Muscle of arm (tissue), 14 donors: ENCODE measurements at places on chromosomes 2 and 18. TPM values are rescaled to one million over a fixed set of nuclear protein-coding genes. Genes with fewer than 3 reads are reported as not detected.

DNA sequence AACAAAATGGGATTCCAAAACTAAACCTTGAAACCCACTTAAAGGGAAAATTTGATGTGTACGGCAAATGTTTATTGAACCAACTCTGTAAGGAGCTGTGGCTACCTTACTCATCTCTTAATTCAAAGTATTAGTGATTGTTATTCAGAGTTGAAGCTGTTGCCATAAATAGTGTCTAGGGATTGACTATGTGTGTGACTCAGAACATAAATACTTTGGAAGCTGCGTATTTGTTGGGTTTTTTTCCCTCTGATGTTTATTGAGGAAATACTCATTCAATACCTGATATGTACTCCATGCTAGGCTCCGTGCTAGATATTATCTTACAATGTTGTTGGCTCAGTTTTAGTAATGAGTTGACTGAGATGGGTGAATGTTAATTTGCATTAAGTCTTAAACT, 90.4 kb downstream of the PTRHD1 start:
- no peak for DNase-seq

GRCh38 chr2:48799601-48800000, 44.1 kb upstream of the LHCGR start:
- no peak for DNase-seq

- no peak for DNase-seq
These were observed 48.5 kb downstream of the DSEL start for GRCh38 chr18:67468038-67468437.

- DNase-seq = no peak
These were observed 25.7 kb downstream of the SGPP2 start for GRCh38 chr2:222450021-222450420.

DNA sequence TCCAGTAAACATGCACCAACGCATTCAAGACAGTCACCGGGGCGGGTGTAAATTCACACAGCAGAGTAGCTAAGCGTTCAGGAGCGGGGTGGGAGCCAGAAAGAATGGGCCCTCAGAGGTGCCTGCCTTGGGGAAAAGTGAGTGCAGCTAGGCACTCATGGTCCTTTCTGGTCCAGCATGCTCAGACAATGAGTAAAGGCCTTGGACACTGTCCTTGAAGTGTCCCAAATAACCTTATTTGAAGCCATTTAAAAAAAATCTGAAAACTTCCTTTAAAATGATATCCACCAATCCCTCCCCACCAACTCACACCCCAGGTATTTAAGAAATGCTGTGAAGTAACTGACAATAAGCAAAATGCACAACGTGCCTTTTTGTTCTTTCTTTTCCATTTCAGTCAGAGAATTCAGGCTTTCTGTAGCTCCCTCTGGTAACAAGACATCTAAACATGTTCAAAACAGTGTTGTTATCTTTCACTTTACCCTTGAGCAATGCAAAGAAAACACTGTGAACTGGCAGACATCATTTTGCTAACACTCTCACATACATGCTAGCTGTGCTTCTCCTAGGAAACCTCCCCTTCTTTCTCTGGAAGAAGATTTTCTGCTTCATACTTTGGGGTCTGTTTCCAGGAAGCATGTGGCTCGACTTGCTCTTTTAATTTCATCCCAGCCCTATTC, 445.1 kb upstream of the SPRED2 start:
- DNase-seq = no peak

DNA sequence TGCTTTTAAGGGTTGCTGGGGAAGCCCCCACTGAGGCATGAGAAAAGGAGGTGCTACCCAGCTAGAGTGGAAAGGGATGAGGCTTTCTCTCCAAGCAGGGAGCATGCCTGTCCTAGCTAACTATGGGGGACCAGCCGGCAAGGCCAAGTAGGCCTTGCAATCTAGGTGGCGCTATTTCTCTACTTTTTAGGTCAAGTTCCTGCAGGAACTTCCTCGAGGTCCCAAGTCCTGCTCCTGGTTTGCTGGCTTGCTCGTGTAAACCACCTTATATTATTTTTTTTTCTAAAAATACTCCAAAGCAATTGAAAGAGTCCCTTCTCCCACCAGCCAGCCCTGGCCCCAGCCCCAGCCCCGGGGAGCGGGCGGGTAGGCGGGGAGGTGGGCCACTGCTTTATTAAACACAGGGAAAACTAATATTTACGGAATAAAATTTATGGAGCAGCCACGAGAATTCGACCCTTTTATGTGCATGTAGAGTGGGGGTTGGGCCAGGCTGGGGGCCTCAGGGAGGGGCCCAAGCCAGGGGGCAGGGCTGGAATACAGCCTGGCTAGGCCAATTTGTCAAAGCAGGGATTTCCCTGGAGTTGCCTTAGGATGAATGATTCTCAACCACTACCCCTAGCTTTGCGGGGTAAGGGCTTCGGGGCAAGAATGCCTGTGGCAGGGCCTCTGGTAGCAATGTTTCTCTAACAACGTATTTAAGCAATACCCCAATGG, 12.8 kb upstream of the IHH start:
- DNase-seq = peak; percentile 26

DNA sequence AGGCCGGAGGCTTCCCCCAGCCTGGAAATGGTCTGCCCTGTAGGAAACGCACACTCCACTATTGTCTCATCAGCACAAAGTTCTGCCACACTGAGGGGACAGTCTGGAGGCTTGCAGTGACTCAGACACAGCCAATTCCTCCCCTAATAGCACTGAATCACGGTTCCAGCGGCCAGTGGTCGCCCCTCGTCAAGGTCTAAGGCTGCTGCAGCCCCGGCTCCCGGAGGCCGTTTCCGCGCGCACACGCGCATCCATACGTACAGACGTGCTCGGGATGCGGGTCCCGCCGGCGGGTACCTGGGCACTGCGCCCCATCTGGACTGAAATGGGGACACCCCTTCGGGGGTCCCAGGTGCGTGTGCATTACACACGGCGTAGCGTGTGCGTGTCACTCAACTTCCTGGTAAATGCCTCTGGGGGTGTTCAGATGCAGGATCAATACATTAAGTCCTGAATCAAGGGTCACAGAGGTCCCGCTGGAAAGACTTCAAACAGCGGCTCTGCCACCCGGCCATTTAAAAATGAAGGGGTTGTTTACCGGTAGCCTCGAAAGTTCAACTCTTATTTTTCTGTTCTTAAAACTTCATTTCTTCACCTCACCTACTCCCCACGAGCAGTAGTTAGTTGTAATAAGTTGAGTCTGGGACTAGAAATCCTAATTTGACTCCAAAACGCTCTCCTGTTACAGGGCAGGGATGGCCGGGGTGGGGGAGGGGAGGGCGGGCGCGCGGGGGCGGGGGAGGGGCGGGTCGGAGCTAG, 572 bp upstream of the ZNF516 start:
- peak; percentile 63 for DNase-seq

DNA sequence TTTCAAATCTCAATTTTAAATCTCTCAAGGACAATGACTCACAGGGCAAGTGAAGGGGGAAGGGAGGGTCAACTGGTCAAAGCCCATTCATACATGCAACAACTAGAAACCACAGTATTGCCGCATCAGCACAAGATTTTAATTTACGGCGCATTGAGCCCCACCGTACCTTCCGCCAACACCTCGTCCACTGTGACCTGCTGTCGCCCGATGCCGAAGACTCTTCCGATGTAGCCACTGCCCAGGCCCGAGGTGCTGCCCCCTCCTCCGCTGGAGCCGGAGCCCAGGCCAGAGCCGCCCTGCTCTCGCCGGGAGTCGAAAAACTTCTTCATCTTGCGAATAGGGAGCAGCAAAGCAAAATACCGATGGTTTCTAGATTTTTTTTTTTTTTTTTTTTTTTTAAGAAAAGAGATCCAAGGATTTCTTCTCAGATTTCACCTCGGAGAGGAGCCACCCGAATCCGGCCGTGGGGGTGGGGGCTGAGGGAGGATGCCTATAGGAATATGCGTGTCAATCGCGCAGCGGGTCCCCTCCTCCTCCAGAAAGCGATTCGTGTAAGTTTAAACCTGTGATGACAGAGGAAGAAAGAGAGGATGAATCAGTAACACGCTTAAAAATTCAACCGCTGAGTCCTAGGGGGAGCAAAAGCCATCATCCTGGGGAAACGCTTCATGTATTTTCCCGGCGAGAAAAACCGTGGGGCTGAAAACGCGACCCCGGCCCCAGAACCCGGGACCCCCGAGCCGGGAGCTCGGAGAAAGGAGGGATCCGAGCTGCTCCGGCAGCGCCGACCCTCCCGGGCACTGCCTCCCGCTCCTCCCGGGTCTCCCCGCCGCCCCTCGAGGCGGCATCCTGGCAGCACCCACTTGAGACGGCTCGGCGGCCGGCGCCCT, 584 bp downstream of the AAK1 start:
- peak; percentile 80 for DNase-seq

- no peak for DNase-seq
These were observed 19.8 kb downstream of the STAT1 start for GRCh38 chr2:190994148-190994547.

- no peak for DNase-seq
These were observed 52.7 kb downstream of the NAB1 start for GRCh38 chr2:190701586-190701985.

GRCh38 chr2:151083856-151084795, 177.5 kb downstream of the RBM43 start:
- peak; percentile 35 for DNase-seq

GRCh38 chr2:108240966-108241365, 1.2 kb downstream of the SULT1C3 start:
- DNase-seq = no peak

DNA sequence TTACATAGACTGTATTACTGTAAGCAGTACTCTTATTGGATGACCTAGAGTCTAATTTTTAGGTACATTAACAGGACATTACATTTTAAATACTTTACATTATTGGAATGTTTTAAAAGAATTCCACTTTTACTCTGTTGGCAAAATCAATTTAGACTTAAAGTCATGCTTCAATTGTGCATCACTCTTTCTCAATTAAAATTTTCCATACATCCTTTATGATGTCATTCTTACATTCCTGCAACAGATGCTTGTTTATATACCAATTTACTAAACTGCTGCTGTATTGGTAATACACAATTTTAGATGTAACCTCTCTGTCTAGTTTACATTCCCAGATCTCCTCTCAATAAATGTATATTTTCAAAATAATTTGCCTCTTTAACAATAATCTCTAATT, 440.1 kb downstream of the ZEB2 start:
- no peak for DNase-seq

DNA sequence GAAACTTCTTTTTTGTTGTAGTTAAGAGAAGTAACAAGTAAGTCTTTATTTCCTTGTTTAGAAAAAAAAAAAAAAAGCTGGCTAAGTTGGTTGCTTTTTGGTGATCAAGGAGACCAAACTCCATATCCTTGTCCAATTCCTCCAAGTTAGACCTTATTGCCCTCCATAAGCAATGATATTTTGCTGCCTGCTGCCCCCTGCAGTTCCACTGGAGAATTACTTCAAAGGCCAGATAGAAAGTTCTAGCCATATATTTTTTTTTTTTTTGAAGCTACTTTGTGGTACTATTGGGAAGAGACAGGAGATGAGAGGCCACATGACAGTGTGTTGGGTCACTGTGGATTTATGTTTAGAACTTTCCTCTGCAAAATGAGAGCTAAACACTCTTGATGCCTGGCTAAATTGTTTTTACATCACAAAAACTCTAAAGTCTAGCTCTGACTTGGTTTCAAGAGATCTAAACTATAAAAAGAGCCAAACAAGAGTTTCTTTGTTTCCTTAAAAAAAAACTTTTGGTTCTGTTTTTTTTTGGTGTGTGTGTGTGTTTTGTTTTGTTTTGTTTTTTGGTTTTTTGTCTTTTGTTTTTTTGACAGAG, 80.7 kb upstream of the RASGRP3 start:
- DNase-seq = no peak

- no peak for DNase-seq
These were observed 120.8 kb downstream of the PID1 start for GRCh38 chr2:229150317-229150716.

GRCh38 chr18:49201464-49201863, 250.7 kb upstream of the SMAD7 start:
- no peak for DNase-seq

- no peak for DNase-seq
These were observed 124.8 kb upstream of the NYAP2 start for GRCh38 chr2:225274751-225275150.

DNA sequence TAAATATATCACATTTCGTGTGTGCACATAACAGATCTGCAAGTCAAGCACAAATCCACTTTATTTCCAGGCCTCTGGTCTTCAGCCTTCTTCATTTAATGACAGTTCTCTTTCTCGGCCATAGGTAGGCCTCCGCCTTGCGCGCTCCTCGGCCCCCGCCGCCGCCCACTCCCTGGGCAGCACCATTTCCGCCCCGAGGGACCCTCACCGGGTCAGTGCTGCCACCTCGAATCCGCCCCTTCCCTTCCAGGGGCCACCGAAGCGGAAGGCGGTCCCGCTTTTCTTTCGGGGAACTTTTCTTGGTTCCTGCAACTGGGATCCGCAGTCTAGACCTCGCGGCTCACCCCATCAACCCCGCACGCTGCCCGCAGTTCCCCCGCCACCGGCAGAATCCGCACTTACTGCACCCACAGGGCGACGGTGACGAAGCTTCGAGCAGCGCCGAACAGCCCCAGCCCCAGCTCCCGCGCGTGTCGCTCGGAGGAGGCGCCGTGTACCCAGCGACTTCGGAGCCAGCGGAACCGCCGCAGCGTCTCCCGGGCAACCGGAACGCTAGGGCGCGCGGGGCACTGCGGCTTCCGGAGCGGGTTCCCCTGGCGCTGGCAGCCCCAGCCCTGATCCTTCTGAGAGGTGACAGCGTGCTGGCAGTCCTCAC, at the start of gene CDKL4:
CDKL4 (minus strand) TSS at position 502 of the 655 bp plus-strand sequence.
- no peak for DNase-seq

GRCh38 chr2:120954939-120955338, 219.3 kb downstream of the GLI2 start:
- no peak for DNase-seq

DNA sequence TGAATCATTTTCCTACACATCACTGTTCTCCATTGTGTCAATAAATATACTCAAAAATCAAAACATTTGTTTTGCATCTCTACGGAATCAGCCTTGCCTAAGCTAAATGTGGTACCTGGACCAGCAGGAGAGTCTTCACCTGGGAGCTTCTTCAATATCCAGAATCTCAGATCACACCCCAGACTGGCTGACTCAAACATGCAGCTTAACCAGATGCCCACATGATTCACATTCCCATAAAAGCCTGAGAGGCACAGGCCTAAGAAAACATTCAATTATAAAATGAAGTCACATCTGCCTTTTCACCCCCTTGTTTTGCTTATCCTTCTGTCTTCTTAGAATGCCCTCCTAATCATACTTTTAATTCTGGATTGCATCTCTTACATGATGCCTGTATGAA, 1045.5 kb upstream of the NXPH2 start:
- DNase-seq = no peak

- DNase-seq = no peak
These were observed 274.0 kb upstream of the SPRED2 start for GRCh38 chr2:65706411-65706810.

SLC5A7 gene
- 0.05 TPM for polyA plus RNA-seq

KLHL14 gene
- polyA plus RNA-seq = 0.21 TPM

SCG2 gene
- polyA plus RNA-seq = 8.1 TPM

KCNG3 gene
- 0.06 TPM for polyA plus RNA-seq

SCN9A gene
- 5.1 TPM for polyA plus RNA-seq

PAX3 gene
- polyA plus RNA-seq = 1.6 TPM

TMEM17 gene
- polyA plus RNA-seq = 1.4 TPM

CFAP210 gene
- polyA plus RNA-seq = 0.08 TPM

TANC1 gene
- polyA plus RNA-seq = 20.6 TPM

RAB6D gene
- 2.1 TPM for polyA plus RNA-seq

CRYGD gene
- polyA plus RNA-seq = not detected

FOXI3 gene
- polyA plus RNA-seq = 1.2 TPM
